ENCODE measurements at places on chromosomes 1 and 21.

DNA sequence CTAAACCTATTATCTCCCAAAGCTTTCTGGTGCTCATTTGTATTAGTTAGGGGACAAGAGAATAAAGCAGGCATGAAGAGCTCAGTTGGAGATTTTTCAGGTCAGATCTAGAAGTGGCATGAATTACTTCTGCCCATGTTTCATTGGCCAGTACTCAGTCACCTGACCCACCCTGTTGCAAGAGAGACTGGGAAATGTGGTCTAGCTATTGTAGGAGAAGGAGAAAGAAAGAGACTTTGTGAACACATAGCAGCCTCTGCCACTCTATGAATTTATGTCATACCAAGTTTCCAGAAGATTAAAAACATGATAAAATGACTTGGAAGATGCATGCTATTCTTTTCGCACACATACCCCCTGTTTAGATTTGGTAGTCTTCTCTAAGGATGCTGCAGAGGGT lies 302.3 kb upstream of the RUNX1 start:
- no peak for DNase-seq

GRCh38 chr1:221263831-221264767 lies 384.9 kb downstream of the HLX start:
- DNase-seq, result peak; percentile 55

- DNase-seq, result no peak
Measured at GRCh38 chr1:248892590-248892989, 13.4 kb upstream of the PGBD2 start.

DNA sequence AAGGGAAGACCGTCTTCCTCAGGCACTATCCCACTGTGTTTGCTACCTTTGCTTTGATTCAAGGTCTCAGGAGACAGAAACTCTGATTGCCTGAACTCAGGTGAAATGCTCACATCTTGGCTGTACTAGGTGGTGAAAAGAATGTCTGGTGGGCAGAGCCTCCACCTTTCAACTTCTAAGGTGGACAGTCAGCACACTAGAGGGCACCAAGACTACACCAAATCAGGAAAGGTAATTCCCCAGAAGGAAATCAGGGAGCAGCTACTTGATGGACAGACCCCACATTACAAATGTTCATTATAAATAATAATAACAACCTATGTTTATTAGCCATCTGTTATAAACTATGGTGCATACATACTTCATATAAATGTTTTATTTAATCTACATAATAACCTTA lies 220.9 kb downstream of the ATG4C start:
- DNase-seq, result no peak
